ENCODE measurements at places on chromosomes 2 and 18.

DNA sequence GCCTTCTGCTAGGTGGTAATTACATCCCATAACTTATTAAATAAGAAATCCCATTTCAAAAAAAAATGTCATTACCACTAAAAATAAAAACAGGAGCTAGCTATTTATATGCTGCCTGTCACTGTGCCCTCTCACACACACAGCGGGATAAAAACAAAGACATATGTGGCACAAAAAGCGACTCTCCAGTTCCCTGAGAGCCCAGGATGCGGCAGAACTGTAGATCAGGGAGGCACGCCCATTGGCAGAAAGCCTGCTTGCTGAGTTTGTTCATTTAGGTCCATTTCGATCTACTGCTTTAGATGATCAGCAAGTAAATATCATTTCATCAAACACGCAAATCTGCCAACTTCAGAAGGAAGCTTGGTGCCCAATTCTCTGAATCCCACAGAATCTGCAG lies 124.4 kb downstream of the TMEM163 start:
- peak; percentile 84 for DNase-seq

GRCh38 chr2:8239531-8240088 lies 442.2 kb upstream of the ID2 start:
- DNase-seq = no peak

- DNase-seq = no peak
These were observed 39.9 kb downstream of the ADD2 start for GRCh38 chr2:70728128-70728527.

- DNase-seq = no peak
These were observed 153.6 kb downstream of the TDRD15 start for GRCh38 chr2:21277068-21278056.

- DNase-seq = no peak
These were observed 108.2 kb downstream of the RHBDD1 start for GRCh38 chr2:226943862-226944620.

GRCh38 chr2:237639836-237640220 lies 12.4 kb downstream of the LRRFIP1 start:
- DNase-seq = no peak
